ENCODE measurements at places on chromosomes 11 and 22.
A peak's percentile ranks its signal among the peaks of the same experiment; 100 is the strongest.

GRCh38 chr11:107676336-107677057 is 35.4 kb downstream of the SLN start:
- DNase-seq, result no peak

DNA sequence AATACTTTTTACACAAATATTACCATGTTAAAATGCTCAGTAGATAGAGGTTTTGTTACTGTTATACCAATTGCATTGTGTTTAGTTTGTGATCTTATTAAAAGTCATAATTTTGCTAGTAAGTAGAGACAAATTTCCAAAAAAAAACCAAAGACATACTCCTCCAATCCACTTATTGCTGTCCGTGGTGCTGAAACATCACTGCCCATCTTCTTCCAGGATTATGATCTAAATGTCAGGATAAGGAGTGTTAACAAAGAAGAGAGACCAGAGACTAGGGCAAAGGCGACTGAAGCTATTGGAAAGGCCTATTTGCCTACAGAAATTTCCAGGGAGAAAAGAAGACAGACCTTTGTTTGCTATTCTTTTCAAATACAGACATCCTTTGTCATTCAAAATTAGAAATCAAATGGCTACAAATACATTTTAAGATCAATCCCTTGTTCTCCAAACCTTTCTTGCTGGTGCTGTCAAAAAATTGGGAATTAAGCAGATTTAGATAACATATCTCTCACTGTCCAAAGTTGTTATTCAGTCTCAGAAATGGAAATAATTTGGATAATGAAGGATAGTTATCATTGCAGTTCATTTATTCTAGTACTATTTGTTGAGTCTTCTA is 199.7 kb downstream of the C11orf91 start:
- DNase-seq, result no peak

DNA sequence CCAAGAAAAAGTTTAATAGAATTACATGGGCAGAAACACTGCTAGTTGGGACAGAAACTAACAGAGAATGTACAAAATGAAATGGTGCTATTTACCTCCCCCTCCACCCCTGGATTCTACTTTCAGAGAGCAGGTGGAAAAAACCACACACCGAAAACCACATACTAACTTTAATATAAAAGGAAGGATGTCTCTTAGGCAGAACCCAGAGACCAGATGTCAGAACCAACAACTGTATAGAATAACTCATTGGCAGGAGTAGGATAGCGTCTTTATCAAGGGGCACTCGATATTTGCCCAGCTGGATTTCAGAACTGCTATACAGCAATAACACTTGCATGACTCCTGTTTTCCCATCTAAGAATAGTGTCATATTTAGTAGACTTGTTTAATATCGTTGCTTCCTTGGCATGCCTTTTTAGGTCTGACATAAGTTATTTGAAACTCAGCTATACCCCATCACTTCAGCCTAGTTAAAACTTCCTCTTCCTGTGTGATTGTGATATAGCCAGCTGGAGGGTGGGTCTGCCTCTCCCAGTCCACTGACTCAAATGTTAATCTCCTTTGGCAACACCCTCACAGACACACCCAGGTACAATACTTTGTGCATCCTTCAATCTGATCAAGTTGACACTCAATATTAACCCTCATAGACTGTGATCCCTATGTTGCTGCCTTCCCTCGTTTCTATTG is 1.2 kb downstream of the SLC22A25 start:
- no peak for DNase-seq

DNA sequence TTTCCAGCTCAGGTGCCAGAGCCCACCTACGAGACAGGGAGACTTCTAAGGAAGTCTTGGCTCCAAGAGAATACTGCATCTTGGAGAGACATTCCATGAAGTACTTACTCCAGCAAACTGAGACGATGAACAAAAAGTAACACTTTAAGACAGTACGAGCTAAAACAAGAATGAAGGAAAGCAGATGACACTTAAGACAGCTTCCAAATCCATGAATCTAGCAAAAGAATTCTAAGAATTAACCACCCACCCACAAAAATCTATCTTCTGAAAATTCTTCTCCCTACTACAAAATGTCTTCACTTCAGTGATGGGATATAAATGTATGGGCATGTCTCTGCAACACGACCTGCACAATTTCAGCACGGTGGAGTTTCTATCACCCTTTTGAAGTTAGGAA is 132.9 kb downstream of the C11orf58 start:
- DNase-seq, result no peak

- DNase-seq, result no peak
Observed at GRCh38 chr11:10952872-10953271, 95.0 kb upstream of the ZBED5 start.

DNA sequence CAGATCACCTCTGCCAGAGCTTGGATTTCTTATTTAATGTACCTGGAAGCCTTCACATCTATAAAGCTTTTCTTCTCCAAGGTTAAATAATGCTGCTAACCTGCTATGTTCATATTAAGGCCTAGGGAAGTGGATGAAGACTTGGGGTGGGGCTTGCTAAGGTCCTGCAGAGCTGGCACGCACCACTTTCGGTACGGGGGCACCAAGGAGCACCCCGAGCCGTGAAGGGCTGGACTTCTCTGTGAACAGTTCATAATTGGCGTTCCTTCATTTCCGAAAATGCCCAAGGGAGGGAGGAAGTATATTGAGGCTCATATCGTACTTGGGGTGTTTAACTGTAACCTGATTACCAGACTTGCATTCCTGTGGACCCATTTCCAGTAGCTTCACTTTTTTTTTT is 59.6 kb downstream of the ST14 start:
- DNase-seq, result no peak

DNA sequence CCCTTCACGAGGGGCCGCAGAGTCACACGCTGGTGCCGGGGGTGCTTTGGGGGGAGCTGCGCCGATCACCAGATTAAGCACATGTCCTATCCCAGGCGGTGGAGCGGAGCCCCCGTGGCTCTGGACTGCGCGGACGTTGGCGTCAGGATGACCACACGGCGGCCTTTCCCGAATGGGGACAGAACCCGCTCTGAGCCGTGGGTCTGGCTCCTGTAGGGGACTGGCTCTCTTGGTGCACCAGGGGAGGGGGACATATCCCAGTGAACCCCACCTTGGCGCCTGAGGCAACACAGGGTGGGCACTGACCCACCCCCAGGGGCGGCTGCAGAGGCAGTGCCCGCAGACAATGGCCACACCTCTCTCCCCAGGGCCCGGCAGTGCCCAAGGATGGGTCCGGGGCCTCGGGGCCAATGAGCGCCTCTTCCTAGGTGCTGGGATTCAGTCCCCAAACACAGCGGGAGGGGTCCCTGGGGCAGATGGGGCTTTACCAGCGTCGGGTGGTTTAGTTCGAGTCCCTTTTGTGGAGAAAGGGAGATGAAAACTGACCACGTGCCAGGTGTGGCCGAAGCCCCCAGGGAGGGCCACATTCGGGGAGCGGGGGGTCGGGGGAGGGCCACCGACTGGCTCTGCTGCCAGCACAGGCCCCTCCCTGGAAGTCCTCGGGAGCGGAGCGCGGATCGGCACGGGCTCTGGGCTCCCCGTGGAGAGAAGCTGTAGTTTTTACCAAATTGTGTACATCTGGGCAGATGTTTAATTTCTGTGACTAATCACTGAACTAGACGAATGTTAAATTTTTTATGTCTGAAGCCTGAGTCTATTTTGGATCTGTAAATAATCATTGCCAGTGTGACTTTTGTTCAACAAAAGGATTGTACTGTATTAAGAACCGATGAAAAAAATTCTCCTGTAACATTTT is 58.9 kb downstream of the GRAMD4 start:
- no peak for DNase-seq

- DNase-seq, result no peak
Observed at GRCh38 chr11:123977731-123978347, at the start of gene OR10S1. Gene OR10S1, minus strand, starts transcription at chr11:123977781. Its CDS starts 117 bp downstream, at chr11:123977664.

- peak; percentile 52 for DNase-seq
Observed at GRCh38 chr11:128624269-128625175, 37.2 kb upstream of the ETS1 start.

DNA sequence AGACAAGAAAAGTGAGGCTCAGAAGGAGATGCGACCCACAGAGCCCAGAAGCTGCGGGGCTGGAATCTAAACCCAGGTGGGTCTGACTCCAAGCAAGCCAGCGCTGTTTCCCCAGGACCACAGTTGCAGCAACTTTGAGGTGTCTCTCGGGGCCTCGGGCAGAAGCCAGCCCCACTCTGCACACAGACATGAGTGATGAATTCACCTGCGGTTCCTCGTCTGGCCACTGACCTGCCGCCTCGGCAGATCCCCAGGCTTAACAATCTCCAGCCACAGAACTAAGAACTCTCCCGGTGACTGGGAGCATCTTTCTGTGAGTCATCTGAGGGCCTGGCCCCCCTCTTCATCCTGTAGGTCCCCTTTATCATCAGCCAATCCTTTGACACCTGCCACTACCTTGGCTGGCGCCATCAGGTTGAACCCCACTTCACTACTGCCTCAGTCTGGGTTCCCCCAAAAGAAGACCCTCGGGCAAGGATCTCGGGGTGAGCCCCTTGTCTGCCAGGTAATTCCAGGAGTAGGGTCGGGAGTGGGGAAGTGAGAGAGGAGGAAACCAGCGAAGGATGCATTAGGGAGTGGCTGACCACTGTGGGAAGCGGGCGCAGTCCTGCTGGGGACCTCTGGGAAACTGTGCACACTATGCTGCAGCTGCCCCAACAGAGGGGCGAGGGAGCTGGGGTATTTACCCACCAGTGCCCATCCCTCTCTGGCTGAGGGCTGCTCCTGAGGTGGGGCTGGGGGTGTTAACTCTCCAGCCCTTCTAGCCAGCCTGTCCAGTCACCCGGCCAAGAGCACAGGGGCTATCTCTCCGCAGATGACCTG is 33.0 kb upstream of the MN1 start:
- DNase-seq, result no peak

DNA sequence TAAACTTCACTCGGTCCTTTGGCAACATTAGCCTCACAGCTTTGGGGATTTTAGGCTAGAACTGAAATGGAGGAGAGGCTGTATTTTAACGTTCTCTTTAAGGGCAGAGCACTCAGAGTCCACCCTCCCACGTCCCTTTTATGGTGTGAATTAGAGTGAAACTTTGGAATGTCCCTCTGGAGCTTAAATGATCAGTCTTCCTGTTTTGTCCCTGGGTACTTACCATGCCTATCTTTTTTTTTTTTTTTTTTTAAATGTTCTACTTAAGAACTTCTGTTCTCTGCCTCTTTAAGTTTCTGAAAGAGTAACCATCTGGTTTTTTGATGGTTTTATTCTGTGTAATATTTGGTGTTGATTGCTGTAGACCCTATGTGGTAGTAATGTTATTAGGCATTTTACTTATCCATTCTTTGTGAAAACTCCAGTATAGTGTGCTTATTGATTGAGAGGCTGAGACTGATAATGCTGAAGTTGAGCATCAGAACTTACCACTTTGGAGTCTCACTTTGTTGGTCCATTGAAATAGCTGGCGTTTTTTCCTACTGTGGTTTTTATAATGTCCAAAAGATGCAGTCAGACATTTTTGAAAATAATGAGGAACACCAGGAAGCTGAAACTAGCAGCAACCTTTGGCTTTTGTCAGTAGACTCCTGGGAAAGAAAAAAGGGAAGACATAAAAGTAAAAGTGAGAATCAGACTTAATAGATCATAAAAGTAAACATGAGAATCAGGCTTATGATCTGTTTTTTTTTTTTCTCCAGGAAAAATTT is 11.6 kb downstream of the UVRAG start:
- DNase-seq, result no peak

Measured in stimulated activated CD4-positive, alpha-beta T cell treated with anti-CD3 and anti-CD28 coated beads, Interleukin-4, amount 100 ng/mL, for 1 hour (primary cell).